ENCODE measurements at places on chromosomes 1 and 21.
A peak's percentile ranks its signal among the peaks of the same experiment; 100 is the strongest.

DNA sequence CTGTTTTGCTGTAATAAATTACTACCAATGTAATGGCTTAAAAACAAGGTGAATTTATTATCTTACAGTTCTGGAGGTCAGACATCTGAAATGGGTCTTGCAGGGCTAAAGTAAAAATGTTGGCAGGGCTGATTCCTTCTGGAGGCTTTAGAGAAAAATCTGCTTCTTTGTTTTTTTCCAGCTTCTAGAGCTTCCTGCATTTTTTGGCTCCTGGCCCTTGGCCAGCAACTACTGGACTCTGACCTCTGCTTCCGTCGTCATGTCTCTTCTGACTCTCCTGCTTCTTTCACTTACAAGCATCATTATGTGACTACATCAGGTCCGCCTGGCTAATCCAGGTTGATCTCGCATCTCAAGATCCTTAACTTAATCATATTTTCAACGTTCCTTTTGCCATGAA, 350.9 kb downstream of the S1PR1 start:
- DNase-seq: no peak

DNA sequence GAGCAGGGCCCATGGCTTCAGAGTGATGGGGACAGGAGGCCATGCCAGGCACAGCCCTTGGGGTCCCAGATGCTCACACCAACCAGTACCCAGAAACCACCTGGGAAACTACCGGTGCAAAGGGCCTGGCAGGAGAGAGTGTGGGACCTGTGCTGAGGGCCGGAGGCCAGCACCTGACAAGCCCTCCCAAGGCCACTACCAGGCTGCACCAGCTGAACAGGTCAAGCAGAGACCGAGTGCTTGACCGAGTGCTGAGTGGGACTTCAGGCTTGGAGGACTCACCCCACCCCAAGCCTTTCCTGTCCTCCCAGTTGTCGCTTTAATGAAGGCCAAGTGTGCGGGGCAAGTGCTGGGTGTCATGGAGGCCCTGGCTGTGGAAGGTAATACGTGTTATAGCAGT, 36.5 kb downstream of the SNAP47 start:
- DNase-seq: no peak

DNA sequence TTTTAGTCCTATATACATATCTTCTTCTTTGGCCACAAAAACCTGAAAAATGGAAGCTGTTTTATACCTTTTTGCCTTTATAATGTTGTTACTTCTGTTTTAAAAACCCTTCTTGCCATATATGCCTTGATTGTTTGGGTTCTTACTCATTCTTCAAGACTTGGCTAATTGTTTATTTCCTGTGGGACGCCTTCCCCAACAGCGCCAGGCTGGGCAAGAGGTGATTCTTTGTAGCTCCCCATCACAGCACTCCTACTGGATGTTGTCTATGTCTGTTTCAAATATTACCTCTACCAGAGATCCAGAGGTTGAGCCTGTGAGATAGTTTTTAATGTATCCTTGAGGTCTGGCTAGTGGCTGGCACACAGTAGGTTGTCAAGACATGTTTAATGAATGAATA, 73.2 kb upstream of the CYP2J2 start:
- no peak for DNase-seq

DNA sequence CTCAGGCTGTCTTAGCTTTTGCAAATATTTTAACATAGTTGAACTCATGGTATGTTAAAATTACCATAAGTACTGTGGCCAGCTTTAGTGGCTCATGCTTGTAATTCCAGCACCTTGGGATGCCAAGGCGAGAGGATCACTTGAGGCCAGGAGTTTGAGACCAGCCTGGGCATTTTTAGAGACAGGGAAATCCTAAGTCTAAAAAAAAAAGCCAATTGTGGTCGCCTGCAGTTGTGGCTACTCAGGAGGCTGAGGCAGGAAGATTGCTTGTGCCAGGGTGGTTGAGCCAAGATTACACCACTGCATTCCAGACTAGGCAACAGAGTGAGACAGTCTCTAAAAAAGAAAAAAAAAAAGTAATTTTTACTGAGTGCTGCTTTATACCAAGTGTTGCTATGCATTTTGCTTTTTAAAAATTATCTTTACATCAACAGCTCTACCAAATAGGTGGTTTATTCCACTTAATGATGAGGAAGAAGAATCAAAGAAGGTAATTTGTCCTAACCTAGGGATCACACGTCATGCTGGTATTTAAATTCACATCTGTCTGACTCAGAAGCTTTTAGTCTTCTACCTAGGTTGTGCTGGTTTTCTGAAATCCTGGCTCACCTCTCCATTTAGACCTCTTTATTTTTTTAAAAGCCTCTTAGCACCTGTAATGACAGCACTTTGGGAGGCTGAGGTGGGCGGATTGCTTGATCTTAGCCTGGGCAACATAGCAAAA, 16.8 kb downstream of the PPP1R12B start:
- peak; percentile 59 for DNase-seq

DNA sequence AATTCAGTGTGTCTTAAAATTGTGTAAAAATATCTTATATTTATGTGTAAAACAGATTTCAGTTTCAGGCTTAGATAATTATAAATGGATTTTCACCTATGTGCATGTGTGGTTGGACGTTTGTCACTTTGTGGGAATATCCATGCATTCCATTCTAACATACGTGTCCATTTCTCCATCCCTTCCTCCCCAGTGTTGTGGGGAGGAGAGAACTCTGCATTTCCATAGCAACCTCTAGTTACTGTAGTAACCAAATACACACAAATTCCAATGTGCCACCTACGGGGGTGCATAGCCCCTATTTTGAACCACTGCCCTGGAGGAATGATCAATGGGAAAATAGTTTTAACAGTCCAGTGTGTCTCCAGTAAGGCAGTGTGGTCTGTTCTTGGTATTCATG, 79.0 kb downstream of the RASAL2 start:
- peak; percentile 69 for DNase-seq

DNA sequence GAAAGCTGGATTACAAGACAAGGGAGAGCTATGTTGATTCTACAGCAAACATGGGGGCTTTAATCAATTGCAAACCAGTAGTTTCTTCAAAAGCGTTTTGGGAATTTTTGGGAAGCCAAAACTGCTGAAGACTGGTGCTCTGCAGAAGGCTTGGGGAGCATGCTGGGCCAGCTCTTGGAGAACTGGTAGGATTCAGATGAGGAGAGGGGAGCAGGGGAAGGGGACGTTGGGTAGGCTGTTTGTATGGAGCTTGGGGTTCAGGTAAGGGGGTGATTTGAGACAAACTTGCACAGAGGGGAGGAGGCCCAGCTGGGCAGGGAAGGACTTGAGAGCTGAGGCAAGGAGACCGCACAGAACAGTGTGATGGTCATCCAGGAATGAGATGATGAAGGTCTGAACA, 2.6 kb upstream of the MYOG start:
- no peak for DNase-seq

GRCh38 chr1:17573518-17574041, 34.1 kb downstream of the ARHGEF10L start:
- DNase-seq: no peak

DNA sequence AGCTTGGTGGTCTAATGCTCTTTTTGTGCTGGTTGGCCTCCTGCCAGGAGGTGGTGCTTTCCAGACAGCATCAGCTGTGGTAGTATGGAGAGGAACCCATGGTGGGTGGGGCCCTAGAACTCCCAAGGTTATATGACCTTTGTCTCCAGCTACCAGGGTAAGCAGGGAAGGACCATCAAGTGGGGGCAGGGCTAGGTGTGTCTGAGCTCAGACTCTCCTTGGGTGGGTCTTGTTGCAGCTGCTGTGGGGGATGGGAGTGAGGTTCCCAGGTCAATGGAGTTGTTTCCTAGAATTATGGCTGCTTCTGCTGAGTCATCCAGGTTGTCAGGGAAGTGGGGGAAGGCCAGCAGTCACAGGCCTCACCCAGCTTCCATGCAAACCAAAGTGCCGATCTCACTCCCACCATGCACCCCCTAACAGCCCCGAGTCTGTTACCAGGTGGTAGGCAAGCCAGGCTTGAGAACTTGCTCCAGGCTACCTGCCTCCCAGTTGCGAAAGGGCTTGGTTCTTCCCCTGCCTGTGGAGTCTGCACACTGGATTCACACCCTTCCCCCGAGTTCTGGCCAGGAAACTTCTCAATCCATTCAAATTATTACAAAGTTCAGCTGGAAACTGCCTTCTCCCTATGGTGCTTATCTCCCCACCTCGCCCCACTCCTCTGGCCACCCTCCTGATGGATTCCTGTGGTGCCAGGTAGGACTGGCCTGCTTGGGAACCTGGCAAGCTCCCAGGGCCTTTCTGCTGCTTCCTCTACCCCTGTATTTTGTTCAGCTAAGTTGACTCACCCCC, 37.8 kb downstream of the DRAM2 start:
- DNase-seq: no peak

DNA sequence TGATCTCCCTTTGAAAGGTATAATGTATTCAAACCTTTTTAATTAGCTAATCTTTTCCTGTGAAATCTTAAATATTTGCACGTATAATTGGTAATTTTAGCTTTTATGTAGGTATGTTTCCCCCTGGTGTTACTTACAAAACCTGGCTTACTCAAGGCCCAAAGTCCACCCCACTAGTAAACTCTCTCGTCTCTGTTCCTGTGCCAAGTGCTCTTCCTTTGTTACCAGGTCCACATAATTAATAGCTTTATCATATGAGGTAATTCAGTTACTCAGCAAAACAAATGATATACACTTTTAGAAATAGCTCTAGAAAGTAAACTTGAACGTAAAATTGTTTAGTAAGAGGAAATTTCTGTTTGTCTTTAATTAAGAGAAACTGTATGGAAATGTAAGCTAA, 36.7 kb downstream of the NFIA start:
- DNase-seq: no peak

DNA sequence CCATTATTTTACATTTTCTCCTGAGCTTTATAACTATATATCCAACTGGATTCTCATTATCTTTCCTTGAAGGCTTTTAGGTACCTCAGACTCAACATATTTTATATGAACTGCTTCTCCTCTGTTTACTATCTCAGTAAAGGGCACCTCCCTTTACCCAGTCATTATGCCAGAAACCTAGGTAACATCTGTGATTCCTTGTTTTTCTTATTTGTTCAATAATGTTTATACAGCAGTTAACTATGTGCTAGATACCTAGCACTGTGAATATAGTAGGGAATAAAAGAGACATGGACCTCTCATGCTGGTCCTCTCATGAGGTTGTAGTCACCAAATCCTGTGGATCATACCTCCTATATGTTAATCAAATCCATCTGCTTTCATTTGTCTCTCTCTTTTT, 25.6 kb downstream of the PPP1R12B start:
- DNase-seq: no peak

GRCh38 chr21:45724994-45725843, 81.7 kb downstream of the PCBP3 start:
- no peak for DNase-seq

DNA sequence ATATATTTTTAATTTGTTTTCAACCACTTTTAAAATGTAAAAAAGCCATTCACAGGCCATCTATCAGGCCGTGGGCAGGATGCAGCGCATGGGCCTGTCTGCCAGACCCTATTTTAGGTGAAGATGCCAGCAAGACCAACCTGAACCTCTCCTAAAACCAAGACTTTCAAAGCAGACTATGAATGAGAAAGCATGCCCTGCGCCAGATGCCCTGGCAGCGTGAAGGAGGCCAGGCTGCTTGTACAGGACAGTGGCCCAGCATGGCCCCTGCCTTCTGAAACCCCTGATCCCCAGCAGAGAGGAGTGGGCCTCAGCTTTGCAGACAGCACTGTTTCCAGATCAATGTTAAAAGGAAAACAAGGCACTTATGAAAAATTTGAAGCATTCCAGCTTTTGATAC, 31.6 kb downstream of the WDR4 start:
- no peak for DNase-seq

DNA sequence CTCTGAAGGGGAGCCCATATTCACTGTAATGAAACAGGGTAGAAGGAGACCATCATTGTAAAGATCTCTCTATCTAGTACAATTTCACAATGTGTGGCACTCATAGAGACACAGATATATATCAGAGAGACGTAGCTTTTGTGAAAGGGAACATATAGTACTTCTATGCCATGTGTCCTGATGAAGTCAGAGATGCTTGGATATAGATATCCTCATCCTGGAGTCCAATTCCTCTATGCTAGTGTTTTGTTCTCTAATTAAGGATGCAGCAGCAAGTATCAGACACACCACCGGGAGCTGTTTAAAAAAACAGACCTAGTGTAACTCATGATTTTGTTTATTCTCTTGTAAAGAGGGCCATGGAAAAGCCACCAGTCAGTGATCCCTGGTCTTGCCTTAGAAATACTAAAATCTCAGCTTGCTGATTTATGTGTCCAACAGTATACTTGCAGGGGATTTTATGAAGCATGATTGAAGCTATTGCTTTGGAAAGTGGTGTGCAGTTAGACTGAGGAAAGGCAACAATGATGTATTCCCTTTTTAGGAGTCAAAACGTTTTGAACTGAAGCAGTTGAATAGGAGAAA, 2.5 kb downstream of the NCAM2 start:
- DNase-seq: no peak

GRCh38 chr1:36773827-36774541, 260.3 kb downstream of the GRIK3 start:
- no peak for DNase-seq

- DNase-seq: no peak
These were observed 419.5 kb downstream of the LRRIQ3 start for GRCh38 chr1:73778471-73778870.

Data from mesendoderm (in vitro differentiated cells).